ENCODE measurements at places on chromosomes 7 and 10. TPM values are rescaled to one million over a fixed set of nuclear protein-coding genes. Genes with fewer than 3 reads are reported as not detected.
A peak's percentile ranks its signal among the peaks of the same experiment; 100 is the strongest.

GIMAP8 gene
- total RNA-seq = not detected

AGR2 gene
- 140 TPM for total RNA-seq

ARHGAP21 gene
- 52.6 TPM for total RNA-seq

ELFN1 gene
- 0.75 TPM for total RNA-seq

NPC1L1 gene
- total RNA-seq = 0.04 TPM

CRPPA gene
- total RNA-seq = 0.75 TPM

DNA sequence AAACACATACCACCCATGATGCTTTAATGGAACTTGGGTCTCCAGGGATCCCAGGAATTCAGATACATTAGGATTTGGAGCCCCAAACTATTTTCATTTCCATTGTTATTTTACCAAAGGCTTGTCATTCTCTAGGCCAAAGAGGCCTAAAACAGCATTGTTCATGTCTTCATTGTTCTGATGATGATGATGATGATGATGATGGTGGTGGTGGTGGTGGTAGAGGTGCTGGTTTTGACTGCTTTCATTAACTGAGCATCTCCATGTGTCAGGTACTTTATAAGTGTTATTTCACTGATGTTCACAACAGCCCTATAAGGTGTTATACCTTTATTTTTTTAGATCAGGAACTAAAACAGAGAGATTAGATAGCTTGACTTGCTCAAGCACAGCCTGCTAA lies 12.2 kb upstream of the RBM20 start:
- DNase-seq = no peak

- no peak for DNase-seq
These were observed 15.4 kb upstream of the SH2B2 start for GRCh38 chr7:102271158-102271798.

- no peak for DNase-seq
These were observed 77.7 kb downstream of the OSBPL3 start for GRCh38 chr7:24902276-24902675.

DNA sequence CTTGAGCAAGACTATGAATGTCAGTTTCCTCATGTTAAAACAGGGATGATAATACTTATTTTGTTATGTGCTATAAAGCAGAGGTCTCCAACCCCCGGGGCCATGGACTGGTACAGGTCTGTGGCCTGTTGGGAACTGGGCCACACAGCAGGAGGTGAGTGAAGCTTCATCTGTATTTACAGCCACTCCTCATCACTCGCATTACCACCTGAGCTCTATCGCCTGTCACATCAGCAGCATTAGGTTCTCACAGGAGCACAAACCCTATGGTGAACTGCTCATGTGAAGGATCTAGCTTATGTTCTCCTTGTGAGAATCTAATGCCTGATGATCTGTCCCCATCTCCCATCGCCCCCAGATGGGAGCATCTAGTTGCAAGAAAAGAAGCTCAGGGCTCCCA lies 365.3 kb upstream of the SMIM30 start:
- DNase-seq = no peak

- no peak for DNase-seq
These were observed 93.1 kb downstream of the CDK14 start for GRCh38 chr7:90689260-90689659.

DNA sequence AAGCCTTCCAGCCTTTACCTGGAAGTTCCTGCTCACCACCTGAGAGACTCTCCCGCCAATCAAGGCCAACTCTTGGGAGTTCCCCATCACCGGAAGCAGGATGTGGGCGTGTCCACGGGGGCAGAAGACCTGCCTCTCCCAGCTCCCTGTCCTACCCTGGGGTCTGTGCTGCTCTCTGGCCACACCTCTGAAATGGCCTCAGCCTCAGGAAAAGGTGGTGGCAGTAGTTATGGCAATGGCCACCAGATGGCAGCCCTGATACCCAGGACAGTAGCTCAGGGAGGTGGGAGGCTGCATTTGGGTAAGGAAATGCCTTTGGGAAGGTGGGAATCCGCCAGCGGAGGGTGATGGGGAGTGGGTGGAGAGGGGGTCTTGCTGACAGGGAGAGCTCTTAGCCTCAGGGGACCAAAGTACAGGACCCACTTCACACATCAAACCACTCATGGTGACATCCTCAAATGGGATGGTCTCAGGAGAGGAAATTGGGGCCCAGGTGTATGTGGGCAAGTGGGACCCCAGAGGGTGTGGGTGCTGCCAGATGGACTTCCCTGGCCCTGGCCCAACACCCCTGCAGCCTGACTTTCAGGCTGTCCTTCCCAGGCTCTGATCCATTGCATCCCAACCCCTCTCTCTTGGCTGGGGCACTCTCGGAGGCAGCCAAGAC lies 33.9 kb downstream of the KAZALD1 start:
- DNase-seq = peak; percentile 85

GRCh38 chr7:19619122-19619521 lies 89.7 kb downstream of the POLR1F start:
- peak; percentile 3 for DNase-seq

- DNase-seq = no peak
These were observed 45.4 kb upstream of the MYO3A start for GRCh38 chr10:25888627-25889026.

- DNase-seq = no peak
These were observed 641.1 kb downstream of the PCDH15 start for GRCh38 chr10:54159924-54160323.

DNA sequence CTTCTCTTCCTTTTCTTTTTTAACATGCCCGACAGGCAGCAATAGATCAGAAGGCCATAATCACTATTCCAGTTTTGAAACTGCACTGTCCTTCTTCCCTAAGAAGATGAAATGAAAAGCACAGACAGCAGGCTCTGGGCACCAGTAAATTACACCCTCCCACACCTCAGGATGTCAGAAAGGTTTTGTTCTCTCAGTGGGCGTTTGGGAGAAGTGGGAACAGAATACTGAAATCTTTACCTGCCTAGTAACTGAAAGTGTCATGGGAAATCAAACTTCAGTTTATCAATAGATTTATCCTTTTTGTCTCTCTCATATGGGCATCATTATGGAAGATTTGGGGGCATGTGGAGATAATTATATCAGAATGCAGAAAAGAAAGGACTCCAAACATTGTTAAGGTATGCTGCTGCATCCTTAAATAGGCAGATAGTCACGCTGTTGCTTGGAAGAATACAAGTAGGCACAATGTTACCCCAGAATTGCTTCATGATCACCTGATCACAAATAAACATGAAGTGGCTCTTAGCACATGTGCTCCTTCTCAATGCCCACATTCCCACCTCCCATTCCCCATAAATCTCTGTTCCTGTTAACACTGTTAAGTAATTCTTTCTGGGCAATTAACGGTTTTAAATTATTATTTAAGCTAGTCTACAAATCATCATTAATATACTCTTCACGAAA lies 113.3 kb downstream of the DOCK4 start:
- no peak for DNase-seq

DNA sequence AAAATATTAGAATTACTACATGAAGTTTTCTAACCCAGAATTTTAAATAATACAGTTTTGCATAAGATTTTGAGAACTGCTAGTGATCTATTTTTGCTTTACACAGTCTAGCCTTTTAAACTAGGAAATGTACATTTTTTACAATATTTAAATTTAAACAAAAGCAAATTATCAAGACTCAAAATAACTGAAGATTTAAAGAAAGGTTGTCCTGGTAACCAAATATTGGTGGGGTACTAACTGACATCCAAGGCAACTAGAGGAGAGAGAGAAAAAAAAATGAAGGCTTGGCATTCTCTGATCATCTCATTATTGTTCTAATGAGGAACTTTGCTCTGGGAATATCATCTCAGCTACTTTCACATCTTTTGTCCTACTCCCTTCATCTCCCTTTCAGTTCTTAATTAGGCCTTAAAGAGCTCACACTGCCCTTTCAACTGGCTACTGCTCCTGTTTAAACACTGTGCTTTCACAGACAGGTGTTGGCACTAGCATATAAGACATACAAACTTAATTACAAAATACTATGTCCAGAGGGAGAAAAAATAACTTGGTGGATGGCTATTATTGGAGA lies 33.7 kb downstream of the RAB11FIP2 start:
- DNase-seq = no peak

GRCh38 chr7:106216517-106216922 lies 68.3 kb downstream of the NAMPT start:
- peak; percentile 99 for DNase-seq

- DNase-seq = no peak
These were observed 172.1 kb downstream of the SLC16A9 start for GRCh38 chr10:59537501-59537900.

DNA sequence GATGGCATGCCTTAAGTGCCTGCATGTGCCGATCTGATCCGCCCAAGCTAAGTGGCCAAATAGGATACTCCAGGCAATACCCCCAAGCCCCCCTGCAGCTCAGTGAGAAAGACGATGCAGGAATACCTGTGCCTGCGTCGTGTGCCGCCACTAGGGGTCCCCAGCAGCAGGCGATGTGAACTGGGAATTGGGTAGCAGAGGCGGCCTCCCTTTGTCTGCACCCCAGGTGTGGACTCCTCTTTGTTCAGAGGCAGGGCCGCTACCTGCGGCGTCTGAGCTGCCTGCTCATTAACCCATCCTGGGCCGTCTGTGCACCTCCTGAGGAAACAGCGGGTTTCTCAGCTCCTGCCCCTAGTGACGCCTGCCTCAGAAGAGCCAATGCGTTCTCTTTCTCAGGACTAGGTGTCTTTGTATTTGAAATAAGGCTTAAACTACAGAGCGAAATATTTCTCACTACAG lies 4.8 kb upstream of the CHN2 start:
- peak; percentile 62 for DNase-seq

DNA sequence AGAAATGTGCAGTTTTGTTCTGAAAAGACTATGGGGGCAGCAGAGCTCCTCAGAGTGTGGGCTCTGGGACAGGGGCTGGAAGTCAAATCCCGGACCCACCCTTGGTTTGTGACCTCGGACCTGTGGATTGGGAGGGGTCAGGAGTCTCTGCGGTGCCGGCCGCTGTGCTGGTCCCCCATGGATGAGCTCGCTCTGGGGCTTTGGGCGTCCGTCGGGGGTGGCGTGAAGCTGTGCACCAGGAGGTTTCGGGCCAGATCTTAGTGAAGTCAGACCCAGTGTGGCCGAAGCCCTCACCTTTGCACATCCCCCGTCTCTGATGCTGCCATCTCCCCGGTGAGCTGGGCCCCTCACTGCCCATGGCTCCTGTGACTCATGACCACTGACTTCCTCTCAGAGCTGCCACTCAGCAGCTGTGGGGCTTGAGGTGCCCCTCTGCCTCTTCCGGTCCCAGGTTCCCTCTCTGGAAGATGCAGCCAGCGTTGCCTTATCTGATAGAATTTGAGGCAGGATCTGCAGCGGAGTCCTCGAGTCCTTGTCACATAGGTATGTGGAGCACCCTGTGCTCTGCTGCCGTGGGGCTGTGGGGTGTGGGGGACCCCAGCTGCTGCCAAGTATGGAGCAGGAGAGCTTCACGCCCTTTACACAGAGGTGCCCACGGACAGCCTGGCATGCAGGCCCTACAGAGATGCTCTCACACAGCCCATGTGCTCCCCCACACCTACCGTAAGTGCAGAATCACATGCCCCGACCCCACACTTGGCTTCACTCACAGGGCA lies 11.4 kb upstream of the SCART1 start:
- no peak for DNase-seq

- peak; percentile 79 for DNase-seq
These were observed 102.0 kb downstream of the STRA8 start for GRCh38 chr7:135335628-135336139.

- DNase-seq = no peak
These were observed 209.8 kb upstream of the MYO3A start for GRCh38 chr10:25724241-25724640.

- no peak for DNase-seq
These were observed 704.9 kb upstream of the AUTS2 start for GRCh38 chr7:68893411-68893810.

DNA sequence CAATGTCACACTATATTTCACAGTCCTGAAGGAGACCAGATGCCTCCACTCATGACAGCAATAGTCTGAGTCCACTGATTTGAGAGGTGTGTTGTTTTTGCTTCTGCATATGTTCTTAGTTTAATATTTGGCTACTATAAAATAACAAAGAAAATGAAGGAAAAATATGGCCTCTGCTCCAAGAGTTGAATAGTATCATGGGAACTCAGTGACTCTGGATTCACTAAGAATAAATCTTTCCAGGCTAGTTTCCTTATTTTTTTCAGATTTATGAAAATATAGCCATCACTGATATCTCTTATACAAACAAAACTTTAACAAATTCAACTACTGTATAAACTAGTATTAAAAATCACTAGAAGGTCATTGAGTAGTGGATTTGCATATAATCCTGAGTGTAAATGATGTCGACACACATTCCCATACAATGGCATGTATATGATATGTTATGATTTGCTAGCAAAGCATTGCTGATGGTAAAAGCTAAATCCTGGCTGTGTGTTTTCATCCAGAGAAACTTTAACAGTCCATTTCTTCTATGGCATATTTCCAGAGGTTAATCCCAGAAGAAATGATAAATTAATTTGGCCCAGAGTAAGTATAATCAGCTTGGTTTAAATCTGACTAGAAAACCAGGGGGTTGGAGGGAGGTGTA lies 66.0 kb upstream of the VIPR2 start:
- no peak for DNase-seq

- peak; percentile 32 for DNase-seq
These were observed 21.2 kb downstream of the TECTB start for GRCh38 chr10:112304267-112304859.

DNA sequence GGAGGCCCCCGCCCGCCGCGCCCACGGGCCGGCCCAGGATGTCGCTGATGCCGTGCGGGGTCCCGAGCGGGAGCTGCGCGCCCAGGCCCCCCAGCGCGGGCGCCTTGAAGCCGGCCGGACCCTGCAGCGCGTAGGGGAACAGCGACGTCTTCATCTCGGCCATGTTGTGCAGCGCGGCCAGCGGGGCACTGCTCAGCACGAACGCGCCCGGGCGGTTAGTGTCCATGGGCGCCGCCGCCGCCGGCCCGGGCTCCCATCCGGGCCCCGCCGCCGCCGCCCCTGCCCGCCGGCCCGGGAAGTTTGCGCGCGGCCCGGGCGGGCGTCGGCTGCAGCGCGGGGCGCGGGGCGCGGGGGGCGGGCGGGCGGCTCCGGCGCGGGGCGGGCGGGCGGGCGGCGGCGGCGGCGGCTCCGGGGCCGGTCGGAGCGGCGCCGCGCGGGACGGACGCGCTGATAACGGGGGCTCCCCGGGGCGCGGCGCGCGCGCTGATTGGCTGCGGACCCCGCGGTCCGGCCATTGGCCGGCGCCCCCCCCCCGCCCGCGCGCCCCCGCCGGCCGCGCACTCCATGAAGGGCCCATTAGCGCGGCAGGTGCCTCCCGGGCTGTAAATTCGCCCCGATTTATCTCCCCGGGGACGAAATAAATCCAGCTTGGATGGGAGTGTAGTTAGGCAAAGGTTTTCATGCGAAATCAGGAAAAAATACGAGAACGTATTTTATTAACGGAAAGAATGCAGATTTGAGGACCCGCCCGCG lies at the start of gene NKX6-2:
NKX6-2 (minus strand) TSS at position 425 of the 753 bp plus-strand sequence; CDS start at position 226, 199 bp downstream.
- no peak for DNase-seq

- no peak for DNase-seq
These were observed 231.1 kb upstream of the ZNF32 start for GRCh38 chr10:43879742-43880141.
